ENCODE measurements at places on chromosomes 4 and X.

GRCh38 chr4:140839888-140840790, 84.0 kb upstream of the TBC1D9 start:
- DNase-seq, result no peak

DNA sequence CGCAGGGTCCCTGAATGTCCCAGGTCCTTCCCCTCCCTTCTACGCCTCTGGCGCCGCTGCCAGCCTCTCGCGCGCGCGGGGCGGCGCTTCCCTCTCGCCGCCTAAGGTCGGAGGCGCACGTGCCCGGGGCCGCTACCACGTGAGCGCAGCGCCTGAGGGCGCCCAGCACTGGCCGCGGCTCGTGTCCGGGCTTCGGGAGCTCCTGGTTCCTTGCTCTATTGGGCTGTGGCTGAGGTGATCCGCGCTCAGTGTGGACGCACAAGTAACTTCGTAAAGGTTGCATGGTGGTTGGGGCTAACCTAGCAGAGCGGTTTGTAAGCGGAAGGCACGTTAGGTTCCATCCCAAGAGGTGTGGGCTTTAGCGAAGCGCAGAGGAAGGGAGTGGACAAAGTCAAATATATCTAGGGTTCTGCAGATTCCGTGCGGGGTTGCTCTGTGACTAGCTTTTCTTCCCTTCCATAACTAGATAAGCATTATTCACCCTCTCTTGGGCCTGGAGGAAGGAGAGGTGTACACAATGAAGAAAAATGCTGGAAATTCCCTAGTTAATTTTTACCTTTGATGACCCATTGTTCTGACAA, 1.8 kb downstream of the TLL1 start:
- DNase-seq, result no peak

GRCh38 chr4:186134257-186134656, 29.8 kb downstream of the FAM149A start:
- no peak for DNase-seq

DNA sequence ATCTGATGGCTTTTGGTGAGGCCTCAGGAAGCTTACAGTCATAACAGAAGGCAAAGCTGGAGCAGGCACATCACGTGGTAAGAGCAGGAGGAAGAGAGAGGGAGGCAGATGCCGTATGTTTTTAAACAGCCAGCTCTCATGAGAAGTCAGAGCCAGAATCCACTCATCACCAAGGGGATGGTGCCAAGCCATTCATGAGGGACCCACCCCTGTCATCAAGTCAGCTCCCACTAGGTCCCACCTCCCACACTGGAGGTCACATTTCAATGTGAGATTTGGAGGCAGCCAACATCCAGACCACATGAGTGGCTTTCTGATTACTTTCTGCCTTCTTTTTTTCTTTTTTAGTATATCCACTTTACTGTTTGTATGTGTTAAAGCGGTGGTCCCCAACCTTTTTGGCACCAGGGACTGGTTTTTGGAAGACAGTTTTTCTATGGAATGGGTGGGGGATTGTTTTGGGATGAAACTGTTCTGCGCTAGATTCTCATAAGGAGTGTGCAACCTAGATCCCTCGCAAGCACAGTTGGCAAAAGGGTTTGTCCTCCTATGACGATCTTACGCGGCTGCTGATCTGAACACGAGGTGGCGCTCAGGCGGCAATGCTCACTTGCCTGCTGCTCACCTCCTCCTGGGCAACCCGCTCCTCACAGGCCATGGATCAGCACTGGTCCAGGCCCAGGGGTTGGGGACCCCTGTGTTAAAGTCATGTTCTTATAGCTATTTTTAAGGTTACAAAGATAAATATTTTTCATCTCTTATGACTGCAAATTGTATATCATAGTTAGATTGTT, 61.7 kb downstream of the SLIT2 start:
- no peak for DNase-seq

DNA sequence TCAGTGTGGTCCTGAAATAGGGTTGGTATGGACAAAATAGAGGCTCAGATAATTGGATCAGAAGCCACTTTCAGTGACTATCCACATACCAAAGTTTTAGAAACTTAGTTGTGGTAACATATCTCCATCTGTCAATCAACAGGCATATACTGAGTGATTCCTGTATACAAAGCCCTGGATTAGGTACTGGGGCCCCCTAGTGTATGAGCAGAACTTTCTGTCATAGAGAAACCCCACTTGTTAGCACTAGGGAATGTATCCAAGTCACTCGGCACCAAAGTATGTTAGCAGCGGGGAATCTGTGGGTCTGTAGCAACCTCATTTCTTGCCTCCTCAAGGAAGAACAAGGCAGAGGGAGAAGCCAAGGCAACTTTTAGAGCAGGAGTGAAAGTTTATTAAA, 50.7 kb downstream of the MAP7D3 start:
- DNase-seq, result no peak

DNA sequence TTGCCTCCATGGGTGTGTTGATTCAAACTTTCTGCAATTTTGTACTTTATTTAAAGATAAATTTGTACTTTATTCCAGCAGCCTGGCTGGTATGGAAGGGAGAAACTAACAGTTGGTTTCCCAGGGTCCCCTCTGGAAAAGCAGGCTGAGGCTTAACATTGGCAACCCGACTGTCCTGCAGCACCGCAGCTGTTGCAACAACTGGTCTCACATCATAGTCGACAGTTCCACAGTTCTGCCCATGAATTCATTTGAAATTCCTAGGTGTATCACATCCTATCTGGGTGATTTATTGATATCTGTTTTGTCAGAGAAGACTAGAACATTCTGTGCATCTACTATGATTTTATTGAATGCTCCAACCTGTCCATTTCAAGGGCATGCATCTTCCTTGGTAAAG, 98.8 kb upstream of the GATB start:
- DNase-seq, result no peak

GRCh38 chr4:14110407-14110806, 482.9 kb upstream of the BOD1L1 start:
- no peak for DNase-seq

GRCh38 chr4:135238940-135239339, 1037.4 kb upstream of the PABPC4L start:
- no peak for DNase-seq

- DNase-seq, result no peak
Measured at GRCh38 chrX:37378830-37379229, 29.7 kb downstream of the PRRG1 start.

GRCh38 chrX:118211891-118212816, 95.5 kb upstream of the KLHL13 start:
- no peak for DNase-seq

GRCh38 chr4:27764526-27764837, 903.8 kb downstream of the STIM2 start:
- no peak for DNase-seq

DNA sequence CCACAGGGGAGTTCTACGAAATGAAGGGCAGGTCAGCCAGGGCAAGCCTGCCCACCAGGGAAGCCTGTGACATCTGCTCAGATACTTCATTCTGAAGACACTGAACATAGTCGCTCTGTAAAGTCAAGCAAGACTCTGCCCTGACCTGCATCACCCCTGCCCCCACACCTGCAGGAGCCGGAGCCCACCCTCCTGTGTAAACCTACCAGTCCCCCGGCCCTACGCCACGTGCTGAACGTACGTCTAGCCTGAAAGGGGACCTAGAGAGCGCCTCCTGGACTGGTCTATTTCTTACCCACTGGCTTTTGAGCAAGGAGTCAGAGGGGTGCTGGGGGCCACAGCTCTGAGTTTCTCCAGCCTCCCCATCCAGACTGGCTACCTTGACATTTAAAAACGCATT, 11.6 kb downstream of the CCNQ start:
- DNase-seq, result no peak

- DNase-seq, result no peak
Measured at GRCh38 chr4:104063341-104063740, 343.6 kb upstream of the TACR3 start.

GRCh38 chr4:68256284-68256683, 10.8 kb upstream of the TMPRSS11B start:
- no peak for DNase-seq

- DNase-seq, result no peak
Measured at GRCh38 chrX:79573760-79574159, 206.6 kb upstream of the ITM2A start.

- no peak for DNase-seq
Measured at GRCh38 chrX:115624916-115625315, 63.9 kb downstream of the PLS3 start.

- DNase-seq, result no peak
Measured at GRCh38 chr4:152364883-152365282, 171.0 kb downstream of the FBXW7 start.

DNA sequence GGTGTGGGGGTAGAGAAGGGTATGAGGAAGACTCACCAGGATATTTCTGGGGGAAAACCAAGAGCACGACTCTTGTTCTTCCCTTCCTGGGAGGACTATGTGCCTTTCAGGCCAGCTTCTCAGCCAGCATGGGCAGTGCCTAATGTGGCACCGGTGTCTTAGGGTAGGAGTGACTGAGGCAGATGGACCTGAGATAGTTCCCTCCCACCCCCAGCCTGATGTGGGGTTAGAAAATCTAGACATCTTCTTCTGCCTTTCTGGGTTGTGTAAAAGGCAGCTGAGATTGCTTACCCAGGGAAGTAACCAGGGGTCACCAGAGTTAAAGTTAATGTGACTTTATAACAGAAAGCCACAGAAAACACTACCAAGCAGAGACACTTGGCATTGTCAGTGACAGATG, 127.3 kb downstream of the TMA16 start:
- no peak for DNase-seq

GRCh38 chrX:683576-683975, 53.0 kb downstream of the SHOX start:
- DNase-seq, result no peak

DNA sequence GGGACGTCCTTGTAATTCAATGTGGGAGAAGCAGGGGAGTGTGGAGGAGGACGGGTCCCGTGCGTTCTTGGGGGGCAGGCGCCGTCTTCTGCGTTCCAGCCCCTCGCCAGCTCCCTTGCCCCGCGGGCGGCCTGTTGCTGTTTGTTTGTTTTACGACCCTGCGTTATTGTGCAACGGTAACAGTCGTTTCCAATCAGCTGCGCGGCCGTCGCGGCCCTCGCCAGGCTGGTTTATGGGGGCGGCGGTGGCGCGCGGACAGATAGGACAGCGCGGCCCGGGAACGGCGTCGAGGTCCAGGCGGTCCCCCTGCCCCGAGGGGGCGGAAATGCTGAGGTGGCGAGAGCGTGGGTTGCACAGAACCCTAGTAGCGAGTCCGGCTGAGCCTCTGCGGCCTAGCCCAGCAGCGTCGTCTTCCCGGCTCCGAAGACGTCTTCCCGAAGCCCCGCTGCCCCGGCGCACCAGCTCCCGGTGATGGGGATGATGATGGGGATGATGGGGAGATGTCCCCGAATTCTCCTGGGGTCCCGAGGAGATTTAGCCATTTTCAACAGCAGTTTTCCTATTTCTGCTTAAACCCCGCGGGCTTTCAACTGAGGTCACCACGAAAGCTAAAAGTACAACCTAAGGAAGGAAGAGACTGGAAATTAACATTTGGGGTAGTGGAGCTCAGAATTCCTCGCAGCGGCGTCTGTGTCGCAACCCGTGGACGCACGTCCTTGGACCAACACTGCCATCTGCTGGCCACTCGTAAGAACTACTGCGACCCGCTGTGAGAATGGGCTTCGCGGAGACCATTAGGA, 4.8 kb downstream of the PDGFRA start:
- peak; percentile 72 for DNase-seq

- DNase-seq, result no peak
Measured at GRCh38 chr4:76272073-76272472, 20.6 kb downstream of the FAM47E start.

- no peak for DNase-seq
Measured at GRCh38 chr4:167987285-167987684, 105.1 kb upstream of the ANXA10 start.

DNA sequence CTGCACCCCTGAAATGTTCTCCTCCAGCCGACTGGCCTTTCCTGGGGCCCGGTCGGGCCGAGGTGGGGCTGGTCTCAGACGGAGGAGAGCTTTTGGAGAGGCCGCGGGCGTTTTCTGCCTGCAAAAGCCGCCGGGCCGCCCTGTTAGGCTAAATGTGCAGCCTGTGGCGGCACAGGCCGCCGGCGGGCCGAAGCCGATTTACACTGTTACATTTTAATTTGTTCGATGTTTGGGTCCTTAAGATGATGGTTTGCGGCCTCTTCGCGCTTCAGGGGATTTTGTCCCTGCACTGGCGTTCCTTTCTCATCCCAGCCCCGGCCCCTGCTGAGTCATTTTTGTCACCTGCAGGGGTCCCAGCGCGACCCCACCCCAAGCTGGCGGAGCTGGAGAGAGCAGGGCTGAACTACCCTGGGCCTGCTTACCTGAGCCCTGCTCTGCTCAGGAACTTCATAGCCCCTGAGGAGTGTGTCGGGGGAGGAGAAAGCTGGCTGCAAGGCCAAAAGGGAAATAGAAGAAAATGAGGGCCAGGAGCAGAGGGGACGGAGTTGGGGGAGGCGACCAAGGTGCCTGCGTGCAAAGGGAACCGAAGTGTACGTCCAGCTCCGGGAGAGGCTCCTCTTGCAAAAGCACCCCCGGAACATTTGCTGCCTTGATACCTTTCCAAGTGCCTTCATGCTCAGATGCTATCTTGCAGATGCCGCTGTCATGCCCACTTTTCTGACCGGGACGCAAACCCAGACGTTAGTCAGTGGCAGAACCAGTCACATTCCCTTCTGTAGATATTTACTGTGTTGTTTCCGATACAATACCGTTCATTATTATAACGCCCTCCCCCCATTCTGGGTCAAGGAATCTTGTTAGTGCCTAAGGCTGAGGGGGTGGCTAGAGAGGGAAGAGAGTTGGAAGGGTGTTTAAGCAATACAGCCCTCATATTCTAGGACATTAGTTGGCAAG, 977 bp upstream of the RBBP7 start:
- DNase-seq, result no peak

DNA sequence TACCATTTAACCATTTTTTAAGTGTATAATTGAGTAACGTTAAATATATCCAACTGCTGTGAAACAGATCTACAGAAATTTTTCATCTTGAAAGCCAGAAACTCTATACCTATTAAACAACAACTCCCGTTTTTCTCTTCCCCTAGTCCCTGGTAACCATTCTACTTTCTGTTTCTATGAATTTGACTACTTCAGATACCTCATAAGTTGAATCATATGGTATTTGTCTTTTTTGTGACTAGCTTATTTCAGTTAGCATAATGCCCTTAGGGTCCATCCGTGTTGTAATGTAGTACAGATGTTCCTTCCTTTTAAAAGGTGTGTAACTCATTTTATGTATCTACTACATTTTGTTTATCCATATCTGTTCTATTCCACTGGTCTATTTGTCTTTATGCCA, 48.7 kb downstream of the STAG2 start:
- no peak for DNase-seq

DNA sequence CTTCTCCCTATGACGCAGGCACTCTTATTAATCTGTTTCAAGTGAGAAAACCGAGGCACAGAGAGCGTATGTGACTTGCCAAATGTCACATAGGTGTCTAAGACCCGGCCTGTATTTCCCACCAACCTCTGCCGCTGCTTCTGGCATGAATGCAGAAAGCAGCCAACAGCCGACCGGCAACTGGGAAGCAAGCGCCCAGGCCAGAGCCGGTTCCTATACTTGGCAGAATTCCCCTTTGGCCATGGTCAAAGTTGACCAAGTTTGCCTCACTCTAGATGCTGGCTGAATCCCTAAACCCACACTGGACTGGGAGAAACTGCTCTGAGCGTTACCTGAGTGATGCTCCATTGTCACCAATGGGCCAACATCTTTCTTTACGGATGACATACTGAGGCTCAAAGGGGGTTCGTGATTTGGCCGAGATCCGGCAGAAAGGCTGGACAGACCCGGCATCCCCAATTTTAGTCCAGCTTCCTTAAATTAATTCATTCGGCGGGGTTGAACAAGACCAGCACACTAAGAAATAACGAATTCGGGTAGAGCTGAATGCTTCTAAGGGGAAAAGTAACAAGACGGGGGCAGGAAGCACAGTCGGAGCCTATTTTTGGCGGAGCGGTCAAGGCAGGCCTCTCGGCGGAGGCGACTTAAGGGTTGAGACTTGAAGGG, 11.2 kb downstream of the MSX1 start:
- DNase-seq, result no peak

GRCh38 chr4:34850421-34850820, 1393.9 kb downstream of the ARAP2 start:
- DNase-seq, result no peak

Data from hematopoietic multipotent progenitor cell treated with erythropoietin and hydrocortisone succinate and interleukin-3 and kit ligand, for 17 days (in vitro differentiated cells).